KBM-7 (cell line): ENCODE measurements at places on chromosomes 7 and 10.

GRCh38 chr7:121544238-121544637, 148.1 kb upstream of the FAM3C start:
- no peak for DNase-seq

- no peak for DNase-seq
Observed at GRCh38 chr10:90924552-90924951, 3.7 kb upstream of the ANKRD1 start.

- no peak for DNase-seq
Observed at GRCh38 chr7:82266081-82266480, 177.5 kb downstream of the CACNA2D1 start.

DNA sequence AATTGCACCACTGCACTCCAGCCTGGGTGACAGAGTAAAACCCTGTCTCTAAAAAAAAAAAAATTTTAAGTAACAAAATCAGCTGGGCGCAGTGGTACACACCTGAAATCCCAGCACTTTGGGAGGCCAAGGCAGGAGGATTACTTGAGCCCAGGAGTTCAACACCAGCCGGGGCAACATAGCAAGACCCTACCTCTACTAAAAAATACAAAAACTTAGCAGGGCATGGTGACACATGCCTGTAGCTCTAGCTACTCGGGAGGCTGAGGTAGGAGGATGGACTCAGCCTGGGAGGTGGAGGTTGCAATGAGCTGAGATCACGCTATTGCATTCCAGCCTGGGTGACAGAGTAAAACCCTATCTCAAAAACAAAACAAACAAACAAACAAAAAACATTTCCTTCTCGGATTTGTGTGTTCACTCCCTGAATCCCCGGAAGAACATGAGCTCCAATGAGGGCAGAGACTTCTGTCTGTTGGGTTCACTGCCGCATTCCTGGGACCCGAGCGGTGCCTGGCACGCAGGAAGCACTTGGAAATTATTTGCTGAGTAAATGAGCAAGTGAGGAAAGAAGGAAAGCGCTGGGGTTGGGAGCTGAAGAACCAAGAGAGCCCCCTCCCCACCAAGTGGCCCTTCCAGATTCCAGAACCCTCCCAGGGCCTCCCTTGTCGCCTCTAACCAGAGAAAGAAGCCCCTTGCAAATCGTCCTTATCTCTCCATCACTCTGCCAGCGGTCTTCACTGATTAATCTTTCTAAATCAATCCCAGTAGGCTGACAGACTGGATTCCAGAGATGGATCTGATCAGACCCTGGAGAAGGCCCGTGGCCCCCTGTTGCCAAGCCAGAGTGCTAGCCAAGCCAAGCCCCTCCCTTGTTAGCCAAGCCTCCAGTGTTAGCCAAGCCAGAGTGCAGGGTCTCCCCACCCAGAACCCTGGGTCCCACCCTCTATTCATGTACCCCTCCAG, 6.2 kb downstream of the TNRC18 start:
- no peak for DNase-seq

GRCh38 chr10:80015911-80016830, 62.3 kb upstream of the TMEM254 start:
- DNase-seq, result no peak

- DNase-seq, result no peak
Observed at GRCh38 chr10:23718946-23719345, 280.1 kb downstream of the OTUD1 start.

DNA sequence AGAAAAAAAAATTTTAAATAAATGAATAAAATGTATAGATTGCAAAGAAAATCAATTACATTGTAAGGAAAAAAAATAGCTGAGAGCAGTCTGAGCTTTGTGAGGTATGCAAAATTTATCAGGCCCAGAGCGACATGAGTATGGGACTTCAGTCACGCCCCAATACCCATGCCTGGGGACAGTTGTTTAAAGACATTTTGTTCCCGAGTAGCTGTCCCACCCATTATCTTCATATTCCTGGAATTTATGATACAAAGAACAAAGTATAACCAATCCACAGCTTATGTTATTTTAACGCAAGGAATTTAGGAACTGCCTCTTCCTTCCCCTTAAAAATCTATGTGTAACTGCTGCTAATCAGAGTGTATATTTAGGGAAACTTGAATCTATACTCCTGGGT, 1.6 kb upstream of the PON2 start:
- DNase-seq, result no peak

GRCh38 chr7:125529249-125529648, 599.6 kb upstream of the POT1 start:
- no peak for DNase-seq

- no peak for DNase-seq
Observed at GRCh38 chr7:158357106-158357897, 230.3 kb downstream of the PTPRN2 start.
